ENCODE measurements at places on chromosomes 6 and 20.

- H3K4me3 ChIP-seq, result peak overlapping the region; percentile 65
- H3K27ac ChIP-seq, result peak overlapping the region; percentile 65
- H3K27me3 ChIP-seq, result peaks cover 7% of the 10 kb centered on the region
- no peaks in the 10 kb centered on the region for H3K36me3 ChIP-seq
- peaks cover 8% of the 10 kb centered on the region for H3K4me1 ChIP-seq
Measured at GRCh38 chr6:148700741-148701311, 46.0 kb upstream of the UST start.

DNA sequence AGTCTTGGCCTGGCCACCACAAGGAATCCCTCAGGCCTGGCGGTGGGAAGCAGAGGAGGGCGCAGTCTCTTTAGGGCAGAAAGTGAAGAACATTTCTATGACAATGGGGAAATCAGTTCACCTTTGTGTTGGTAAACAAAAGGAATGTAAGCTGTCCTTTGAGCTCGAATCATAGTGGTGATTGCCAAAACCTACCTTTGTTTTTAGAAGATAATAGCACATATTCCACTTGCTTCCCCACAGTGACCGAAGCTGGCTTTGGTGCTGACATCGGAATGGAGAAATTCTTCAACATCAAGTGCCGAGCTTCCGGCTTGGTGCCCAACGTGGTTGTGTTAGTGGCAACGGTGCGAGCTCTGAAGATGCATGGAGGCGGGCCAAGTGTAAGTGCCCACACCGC is 144.1 kb downstream of the MTHFD1L start:
- no peak for DNase-seq
- H3K36me3 ChIP-seq, result peaks cover 8% of the 10 kb centered on the region
- H3K4me1 ChIP-seq, result peaks cover 5% of the 10 kb centered on the region
- no peak overlapping the region for H3K4me3 ChIP-seq
- no peaks in the 10 kb centered on the region for H3K27me3 ChIP-seq

- H3K4me1 ChIP-seq, result peaks cover 27% of the 10 kb centered on the region
- H3K4me3 ChIP-seq, result no peak overlapping the region
- peak overlapping the region; percentile 58 for H3K27ac ChIP-seq
- no peak for DNase-seq
- H3K27me3 ChIP-seq, result peaks cover 66% of the 10 kb centered on the region
Measured at GRCh38 chr6:31711233-31711632, 3.9 kb upstream of the LY6G6D start.

- no peak overlapping the region for H3K27ac ChIP-seq
- DNase-seq, result no peak
- no peaks in the 10 kb centered on the region for H3K4me1 ChIP-seq
- H3K36me3 ChIP-seq, result no peaks in the 10 kb centered on the region
Measured at GRCh38 chr20:36179170-36179945, 24.8 kb downstream of the EPB41L1 start.

- H3K27ac ChIP-seq, result no peak overlapping the region
- peaks cover 87% of the 10 kb centered on the region for H3K27me3 ChIP-seq
- peaks cover 2% of the 10 kb centered on the region for H3K36me3 ChIP-seq
- no peaks in the 10 kb centered on the region for H3K4me1 ChIP-seq
- H3K4me3 ChIP-seq, result no peak overlapping the region
- DNase-seq, result no peak
Measured at GRCh38 chr6:50842446-50842845, 23.8 kb downstream of the TFAP2B start.

DNA sequence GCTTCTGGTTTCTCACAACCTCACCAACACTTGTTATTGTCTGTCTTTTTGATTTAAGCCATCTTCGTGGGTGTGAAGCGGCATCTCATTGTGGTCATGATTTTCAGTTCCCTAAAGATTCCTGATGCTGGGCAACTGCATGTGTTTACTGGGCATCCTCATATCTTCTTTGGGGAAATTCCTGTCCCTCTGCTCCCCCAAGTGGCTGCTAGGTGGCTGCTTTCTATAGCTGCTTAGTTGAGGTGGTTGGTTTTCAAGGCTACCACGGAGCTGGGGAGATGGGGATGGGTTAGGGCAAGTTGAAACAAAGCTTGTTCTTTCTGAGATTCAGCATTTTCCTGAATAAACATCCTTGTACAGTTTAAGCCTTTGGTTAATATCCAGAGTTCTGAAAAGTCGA is 403.9 kb upstream of the SULF2 start:
- DNase-seq, result no peak
- no peaks in the 10 kb centered on the region for H3K4me1 ChIP-seq
- no peaks in the 10 kb centered on the region for H3K27me3 ChIP-seq
- no peak overlapping the region for H3K4me3 ChIP-seq

DNA sequence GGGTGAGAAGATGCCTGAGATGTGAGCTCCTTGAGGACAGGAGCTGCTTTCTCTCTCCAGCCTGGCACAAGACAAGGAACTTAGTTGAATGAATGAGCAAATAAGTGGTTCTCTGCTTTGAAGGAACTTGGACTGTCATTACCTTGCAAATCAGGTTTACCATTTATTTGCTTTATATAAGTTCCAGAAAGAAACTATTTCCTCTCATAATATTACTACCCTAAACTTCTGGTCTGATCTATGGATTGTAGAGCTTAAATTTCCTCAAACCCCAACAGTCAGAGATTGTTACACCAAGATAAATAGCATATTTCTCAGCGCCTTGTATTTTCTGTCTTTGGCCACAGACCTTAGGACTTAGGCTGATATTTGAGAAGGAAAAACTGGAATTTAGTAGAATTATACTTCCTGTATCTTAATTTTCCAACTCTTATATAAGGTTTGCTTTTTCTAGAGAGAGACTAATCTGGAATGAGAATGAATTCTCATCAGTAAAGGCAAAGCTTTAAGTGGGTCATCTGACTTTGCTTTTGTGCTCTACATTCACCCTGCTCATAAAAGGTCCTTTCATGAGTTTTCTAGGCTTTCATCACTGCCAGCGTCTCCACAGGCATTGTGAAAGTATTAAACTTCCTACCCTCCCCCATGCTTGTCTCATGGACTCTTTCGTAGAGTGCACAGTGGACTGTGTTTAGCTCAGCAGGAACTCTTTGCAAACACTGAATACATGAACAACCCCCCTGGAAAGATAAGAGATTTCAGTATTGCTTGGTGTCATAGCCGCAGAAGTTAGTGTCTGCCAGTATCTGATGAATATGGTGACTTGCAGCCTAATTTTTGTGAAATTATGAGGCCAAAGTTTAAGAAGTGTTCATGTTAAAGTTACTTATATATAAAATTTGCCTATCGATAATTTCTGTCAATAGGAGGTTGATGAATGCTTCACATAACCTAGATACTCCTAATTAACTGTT is 74.0 kb downstream of the PTPRA start:
- peaks cover 19% of the 10 kb centered on the region for H3K36me3 ChIP-seq
- no peak for DNase-seq
- H3K27me3 ChIP-seq, result no peaks in the 10 kb centered on the region
- H3K27ac ChIP-seq, result no peak overlapping the region
- no peak overlapping the region for H3K4me3 ChIP-seq

DNA sequence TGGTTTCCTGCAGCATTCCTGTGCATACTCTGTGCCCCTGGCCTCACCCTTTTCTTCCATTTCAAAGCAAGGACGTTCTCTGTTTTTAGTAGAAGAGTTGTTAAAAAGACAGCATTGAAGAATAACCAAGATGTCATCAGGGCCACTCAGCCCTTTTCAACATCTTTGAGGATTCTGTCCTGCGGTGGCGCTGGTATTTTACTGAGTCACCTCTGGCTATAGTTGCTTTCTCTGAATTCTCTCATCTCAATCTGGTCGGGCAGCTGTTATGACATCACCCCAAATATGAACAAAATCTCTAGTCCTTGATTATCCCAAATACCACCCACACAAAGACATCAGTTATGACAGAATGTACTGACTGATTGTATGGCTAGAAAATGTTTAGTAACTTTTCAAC is 204.2 kb downstream of the GRIK2 start:
- H3K4me1 ChIP-seq, result no peaks in the 10 kb centered on the region
- DNase-seq, result no peak
- no peak overlapping the region for H3K4me3 ChIP-seq

- H3K4me3 ChIP-seq, result no peak overlapping the region
- peaks cover 32% of the 10 kb centered on the region for H3K4me1 ChIP-seq
- no peak for DNase-seq
- H3K36me3 ChIP-seq, result peaks cover 6% of the 10 kb centered on the region
- H3K27ac ChIP-seq, result peak overlapping the region; percentile 84
- H3K27me3 ChIP-seq, result no peaks in the 10 kb centered on the region
Measured at GRCh38 chr6:167046861-167047495, 47.8 kb downstream of the CEP43 start.

- no peaks in the 10 kb centered on the region for H3K27me3 ChIP-seq
- H3K4me3 ChIP-seq, result no peak overlapping the region
- H3K27ac ChIP-seq, result no peak overlapping the region
- no peak for DNase-seq
- H3K36me3 ChIP-seq, result no peaks in the 10 kb centered on the region
Measured at GRCh38 chr6:32815996-32816395, 806 bp downstream of the HLA-DOB start.

GRCh38 chr20:6605055-6605935 is 162.2 kb upstream of the BMP2 start:
- H3K4me1 ChIP-seq, result no peaks in the 10 kb centered on the region
- H3K27me3 ChIP-seq, result peaks cover 3% of the 10 kb centered on the region
- no peaks in the 10 kb centered on the region for H3K36me3 ChIP-seq
- DNase-seq, result no peak
- H3K27ac ChIP-seq, result no peak overlapping the region

DNA sequence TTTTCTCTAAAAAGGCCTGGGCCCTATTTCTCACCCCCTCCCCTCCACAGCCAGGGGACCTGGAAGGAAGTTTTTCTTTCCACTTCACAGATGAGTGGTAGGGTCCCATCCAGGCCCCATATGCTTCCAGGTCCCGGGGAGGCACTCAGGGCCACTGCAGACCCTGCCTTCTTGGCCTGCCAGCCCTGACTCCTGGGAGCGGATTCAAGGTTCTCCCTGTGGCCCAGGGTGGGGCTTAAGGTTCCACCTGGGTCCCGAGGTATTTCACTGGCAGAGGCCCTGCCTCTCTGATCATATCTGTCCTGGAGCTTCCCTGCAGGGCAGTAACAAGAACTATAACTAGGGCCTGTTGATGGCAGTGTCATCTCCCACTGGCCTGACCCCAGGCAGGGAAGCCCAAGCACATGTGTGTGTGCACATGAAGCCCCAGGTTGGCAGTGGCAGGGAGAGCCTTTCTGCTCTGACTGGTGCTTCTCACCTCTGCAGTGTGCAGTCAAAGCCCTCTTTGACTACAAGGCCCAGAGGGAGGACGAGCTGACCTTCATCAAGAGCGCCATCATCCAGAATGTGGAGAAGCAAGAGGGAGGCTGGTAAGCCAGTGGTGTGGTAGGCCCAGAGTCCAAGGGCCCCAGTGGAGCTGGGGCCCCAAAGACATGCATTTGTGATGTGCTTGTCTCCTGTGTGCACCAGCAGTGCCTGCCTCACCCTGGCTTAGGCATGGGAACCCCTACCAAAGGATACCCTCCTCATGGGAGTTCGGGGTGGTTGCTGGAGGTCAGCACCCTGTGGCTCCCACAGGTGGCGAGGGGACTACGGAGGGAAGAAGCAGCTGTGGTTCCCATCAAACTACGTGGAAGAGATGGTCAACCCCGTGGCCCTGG is 31.2 kb downstream of the PLCG1 start:
- H3K4me3 ChIP-seq, result no peak overlapping the region
- peaks cover 30% of the 10 kb centered on the region for H3K4me1 ChIP-seq
- H3K36me3 ChIP-seq, result peaks cover 91% of the 10 kb centered on the region
- H3K27ac ChIP-seq, result peak overlapping the region; percentile 66

GRCh38 chr6:127191716-127192115 is 73.2 kb downstream of the RSPO3 start:
- no peaks in the 10 kb centered on the region for H3K4me1 ChIP-seq
- no peak overlapping the region for H3K27ac ChIP-seq
- DNase-seq, result no peak
- H3K27me3 ChIP-seq, result peaks cover 4% of the 10 kb centered on the region

- H3K27me3 ChIP-seq, result no peaks in the 10 kb centered on the region
- no peak overlapping the region for H3K4me3 ChIP-seq
- H3K36me3 ChIP-seq, result peaks cover 6% of the 10 kb centered on the region
- no peak for DNase-seq
- H3K4me1 ChIP-seq, result no peaks in the 10 kb centered on the region
Measured at GRCh38 chr20:13809373-13809772, 24.5 kb downstream of the NDUFAF5 start.

DNA sequence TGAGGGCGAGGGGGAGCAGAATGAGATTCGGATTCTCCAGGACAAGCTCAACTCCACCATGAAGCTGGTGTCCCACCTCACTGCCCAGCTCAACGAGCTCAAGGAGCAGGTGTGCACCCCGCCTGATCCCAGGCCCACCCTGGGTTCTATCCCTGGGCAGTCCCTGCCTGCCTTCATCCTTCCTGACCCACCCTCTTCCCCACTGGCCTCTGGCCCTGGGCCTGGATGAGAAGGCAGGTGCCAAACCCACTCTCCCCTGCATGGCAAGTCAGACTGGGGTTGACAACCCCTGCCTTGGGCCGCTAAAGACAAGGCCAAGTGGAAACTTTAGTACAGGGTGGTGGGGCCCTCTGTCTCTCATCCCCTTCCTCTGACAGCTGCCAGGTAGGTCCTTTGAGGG is 16.5 kb downstream of the UQCC2 start:
- H3K27ac ChIP-seq, result peak overlapping the region; percentile 97
- no peak for DNase-seq
- no peak overlapping the region for H3K4me3 ChIP-seq
- peaks cover 85% of the 10 kb centered on the region for H3K4me1 ChIP-seq
- peaks cover 64% of the 10 kb centered on the region for H3K36me3 ChIP-seq
- H3K27me3 ChIP-seq, result no peaks in the 10 kb centered on the region

GRCh38 chr20:17530716-17531664 is at the start of gene BFSP1:
BFSP1 (minus strand) TSS chr20:17531379; CDS start chr20:17531329, 50 bp downstream.
- peak within 1 kb of the TSS; percentile 87 for H3K4me3 ChIP-seq
- peak; percentile 71 for DNase-seq
- H3K27ac ChIP-seq, result peak within 1 kb of the TSS; percentile 94
- H3K27me3 ChIP-seq, result peaks cover 19% of the 10 kb centered on the region
- no peaks in the 10 kb centered on the region for H3K36me3 ChIP-seq
- peaks cover 29% of the 10 kb centered on the region for H3K4me1 ChIP-seq

- no peak overlapping the region for H3K27ac ChIP-seq
- H3K36me3 ChIP-seq, result no peaks in the 10 kb centered on the region
Measured at GRCh38 chr6:55088902-55089301, 85.4 kb upstream of the HCRTR2 start.

GRCh38 chr20:7775072-7775471 is 165.2 kb downstream of the HAO1 start:
- no peak for DNase-seq
- H3K27me3 ChIP-seq, result no peaks in the 10 kb centered on the region
- H3K4me3 ChIP-seq, result no peak overlapping the region
- no peak overlapping the region for H3K27ac ChIP-seq
- H3K4me1 ChIP-seq, result no peaks in the 10 kb centered on the region

Data from activated naive CD4-positive, alpha-beta T cell treated with anti-CD3 and anti-CD28 coated beads, Interleukin-2, amount 10 ng/mL, durations not matched to agents 7 days and 5 days (primary cell).